NK-92 treated with Interleukin-12 subunit alpha and Interleukin-12 subunit beta, amount 100 ng/mL, for 24 hours (cell line): ENCODE measurements at places on chromosomes 11 and 22.

GRCh38 chr11:22666688-22667439, 453 bp downstream of the GAS2 start:
- no peak for DNase-seq

DNA sequence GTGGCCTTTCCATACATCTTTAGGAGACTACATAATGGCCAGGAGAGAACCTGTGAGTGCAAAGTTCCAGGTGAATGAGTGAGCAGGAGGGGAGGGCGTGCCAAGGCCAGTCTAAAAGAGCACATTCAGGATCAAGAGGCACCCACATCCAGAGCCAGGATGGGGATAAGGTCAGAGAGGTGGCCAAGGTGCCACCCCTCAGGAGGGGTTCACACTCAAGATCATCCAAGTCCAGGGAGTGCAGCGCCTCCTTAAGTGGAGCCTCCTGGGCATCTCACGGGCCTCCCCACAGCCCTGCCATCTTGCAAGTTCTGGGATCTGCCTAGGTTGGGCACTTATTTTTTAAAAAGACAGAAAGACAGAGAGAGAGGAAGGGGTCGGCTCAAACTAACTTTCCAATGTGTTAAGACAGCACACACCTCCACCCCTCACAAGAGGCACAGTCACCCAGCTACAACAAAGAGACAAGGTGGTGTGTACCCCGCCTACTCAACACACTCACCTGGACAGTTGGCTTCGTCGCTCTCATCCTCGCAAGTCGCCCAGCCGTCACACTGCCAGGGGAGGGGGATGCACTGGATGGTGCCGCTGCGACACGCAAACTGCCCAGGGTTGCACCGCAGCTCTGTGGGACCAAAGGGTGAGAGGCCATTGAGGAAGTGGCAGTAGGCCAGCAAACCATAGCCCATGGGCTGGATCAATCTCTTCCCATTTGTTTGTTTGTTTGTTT, 33.2 kb downstream of the DGCR2 start:
- DNase-seq, result no peak

GRCh38 chr11:9506489-9507276, 45.9 kb downstream of the ZNF143 start:
- DNase-seq, result peak; percentile 43

- no peak for DNase-seq
These were observed 342 bp downstream of the EFCAB6 start for GRCh38 chr22:43811777-43812148.

GRCh38 chr11:72221386-72222075, 3.0 kb upstream of the INPPL1 start:
- no peak for DNase-seq

GRCh38 chr11:78647266-78647915, 72.7 kb upstream of the NARS2 start:
- no peak for DNase-seq
